Left colon (tissue), 2 donors: ENCODE measurements at places on chromosomes 7 and 10.

DNA sequence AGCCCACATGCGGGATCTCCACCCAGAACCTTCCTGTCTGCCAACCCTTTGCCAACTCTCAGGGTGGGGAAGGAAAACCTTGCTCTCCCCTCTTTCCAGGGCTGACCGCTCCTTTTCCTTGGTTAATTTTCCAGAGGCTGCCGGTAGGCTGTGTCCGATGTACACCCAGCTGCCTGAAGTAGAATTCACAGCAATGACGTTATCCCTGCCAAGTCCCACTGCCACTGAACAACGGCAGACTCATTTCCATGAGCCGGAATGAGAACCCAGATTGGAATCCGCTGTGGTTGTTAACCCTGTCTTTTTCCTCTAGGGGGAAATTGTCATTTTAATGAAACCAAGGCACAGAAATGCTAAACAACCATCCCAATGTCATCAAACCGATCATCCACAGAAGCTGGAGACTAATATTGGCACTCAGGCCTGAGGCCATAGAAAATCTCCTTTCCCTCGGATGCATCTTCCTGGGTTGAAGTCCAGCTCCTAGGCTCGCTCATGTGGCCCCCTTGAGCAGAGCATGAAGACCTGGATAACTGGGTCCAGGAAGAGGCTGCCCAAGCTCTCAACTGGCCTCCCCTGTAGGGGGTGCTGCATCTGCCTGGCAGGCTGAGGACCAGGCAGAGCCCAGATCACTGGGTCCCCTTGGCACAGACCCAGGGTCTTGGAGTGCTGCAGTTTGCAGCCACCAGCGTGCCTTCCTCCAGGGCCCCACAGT lies 30.4 kb downstream of the KLRG2 start:
- no peak for DNase-seq

DNA sequence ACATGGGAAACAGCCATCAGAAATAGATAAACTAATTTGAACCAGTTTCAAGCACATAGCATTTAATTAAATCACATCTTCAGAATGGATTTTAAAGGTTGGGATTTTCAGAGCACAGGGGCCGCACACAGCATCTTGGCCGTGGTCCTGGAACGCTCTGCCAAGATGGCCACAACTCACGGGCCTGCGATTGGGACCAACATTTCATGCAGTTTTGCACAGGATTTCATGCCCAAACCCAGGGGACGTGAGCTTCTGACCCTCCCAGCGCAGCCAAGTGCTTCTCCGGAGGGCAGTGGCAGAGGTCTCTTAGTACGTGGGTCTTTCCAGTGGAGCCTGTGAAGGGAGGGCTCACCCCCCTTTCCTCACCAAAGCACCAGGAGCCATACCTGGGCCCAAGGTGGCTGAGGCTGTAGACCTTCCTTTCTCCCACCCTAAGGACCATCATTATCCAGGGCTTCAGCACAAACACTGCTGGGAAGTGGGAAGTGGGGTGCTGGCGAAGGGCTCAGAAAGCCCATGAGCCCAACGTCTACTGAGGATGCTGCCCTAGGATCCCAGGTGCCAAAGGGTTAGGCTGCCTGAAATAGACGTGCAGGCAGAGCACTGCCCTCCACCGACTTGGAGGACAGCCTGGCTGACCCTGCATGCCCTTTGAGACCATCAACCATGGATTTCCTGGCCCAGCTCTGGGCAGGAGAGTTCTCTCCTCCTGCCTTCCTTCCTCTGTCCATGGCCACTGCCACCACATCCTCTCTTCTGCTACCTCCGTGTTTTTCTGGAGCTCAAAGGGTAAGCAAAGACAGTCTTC lies 611.2 kb upstream of the MGMT start:
- DNase-seq = no peak

GRCh38 chr7:116145245-116145852 lies 65.0 kb upstream of the TES start:
- DNase-seq = no peak

DNA sequence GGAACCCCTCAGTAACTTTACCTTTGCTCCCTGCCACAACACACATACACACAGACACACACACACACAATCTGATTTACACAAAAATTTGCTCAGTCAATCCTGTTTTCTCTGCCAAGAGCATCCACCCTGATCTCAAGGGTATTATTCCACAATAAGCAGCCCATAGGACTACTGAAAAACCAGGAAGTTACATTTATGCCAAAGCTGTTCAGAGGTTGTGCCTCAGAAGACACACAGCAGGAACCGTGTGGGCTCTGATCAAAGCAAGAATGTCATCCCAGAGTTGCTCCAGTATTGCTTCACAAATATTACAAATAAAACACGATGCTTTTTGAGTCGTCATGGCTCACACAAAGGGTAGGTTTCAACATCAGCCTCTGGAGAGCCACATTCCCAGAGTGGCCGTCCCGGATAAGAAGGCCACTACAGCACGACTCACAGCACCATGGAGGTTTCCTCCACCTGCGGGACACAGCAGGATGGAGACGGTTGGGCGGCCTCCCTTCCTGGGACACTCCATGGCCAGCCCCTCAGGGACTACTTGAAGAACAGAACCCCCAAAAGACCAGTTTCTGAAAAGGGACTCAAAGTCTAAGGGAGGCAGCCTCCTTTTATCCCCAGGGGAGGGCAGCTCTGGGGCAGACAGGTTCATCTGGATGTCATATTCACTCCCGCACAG lies 1.6 kb downstream of the AIFM2 start:
- no peak for DNase-seq

GRCh38 chr10:11035301-11035991 lies 17.8 kb downstream of the CELF2 start:
- DNase-seq = peak; percentile 51

DNA sequence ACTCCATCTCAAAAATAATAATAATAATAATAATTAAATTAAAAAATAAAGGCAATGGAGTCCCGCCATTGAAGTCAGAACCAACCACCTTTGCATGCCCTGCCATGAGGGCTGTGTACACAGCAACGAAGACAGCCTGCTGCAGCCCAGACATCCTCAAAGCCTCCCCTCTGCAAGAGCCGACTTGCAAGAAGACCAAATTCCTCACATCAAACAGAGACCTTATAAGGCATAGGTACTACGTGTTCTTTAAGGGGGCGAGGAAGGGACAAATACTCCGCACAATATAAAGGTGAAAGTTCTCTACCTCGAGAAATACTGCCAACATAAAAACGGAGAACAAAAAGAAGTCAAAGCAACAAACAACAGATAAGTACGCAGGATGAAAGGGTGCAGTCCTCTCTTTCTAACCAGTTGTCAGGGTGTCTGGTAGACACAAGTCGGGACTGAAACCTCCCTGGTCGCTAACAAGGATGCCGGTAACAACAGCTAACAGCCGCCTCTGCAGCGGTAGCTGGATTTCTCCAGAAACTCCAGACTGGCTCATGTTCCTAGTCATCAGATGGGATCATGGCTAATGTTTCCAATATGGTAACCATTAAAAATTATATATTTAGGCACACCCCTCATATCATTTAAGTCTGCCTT lies 23.6 kb downstream of the FGFR2 start:
- DNase-seq = no peak

DNA sequence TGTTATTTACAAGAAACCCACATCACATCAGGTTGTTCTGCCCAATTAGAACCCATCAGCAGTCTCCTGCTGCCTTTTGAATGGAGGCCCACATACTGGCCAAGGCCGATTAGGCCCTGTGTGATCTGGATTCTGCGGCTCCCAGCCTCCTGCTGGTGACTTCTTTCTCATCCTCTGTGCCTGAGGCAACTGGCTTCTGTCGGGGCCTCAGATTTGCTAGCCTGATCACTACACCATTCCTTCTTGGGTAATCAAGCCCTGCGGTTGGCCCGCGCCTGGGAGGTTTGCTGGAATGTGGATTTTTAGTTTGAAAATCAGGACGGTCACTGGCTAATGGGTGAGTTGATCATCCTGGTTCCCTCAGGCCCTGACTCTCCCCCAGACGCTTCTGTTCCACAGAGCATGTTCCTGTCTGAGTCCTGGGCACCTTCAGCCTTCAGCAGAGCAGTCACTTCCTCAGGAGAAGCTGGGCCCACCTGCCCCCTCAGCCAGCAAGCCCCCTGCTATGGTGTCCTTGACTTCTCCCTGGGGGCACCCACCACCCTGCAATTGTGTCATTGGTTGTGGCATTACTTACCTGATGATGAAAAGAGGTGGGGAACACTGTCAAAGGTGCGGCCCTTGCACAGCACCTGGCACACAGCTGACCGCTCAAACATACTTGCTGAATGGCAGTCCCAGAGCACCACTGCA lies 207.6 kb downstream of the PHTF2 start:
- no peak for DNase-seq

DNA sequence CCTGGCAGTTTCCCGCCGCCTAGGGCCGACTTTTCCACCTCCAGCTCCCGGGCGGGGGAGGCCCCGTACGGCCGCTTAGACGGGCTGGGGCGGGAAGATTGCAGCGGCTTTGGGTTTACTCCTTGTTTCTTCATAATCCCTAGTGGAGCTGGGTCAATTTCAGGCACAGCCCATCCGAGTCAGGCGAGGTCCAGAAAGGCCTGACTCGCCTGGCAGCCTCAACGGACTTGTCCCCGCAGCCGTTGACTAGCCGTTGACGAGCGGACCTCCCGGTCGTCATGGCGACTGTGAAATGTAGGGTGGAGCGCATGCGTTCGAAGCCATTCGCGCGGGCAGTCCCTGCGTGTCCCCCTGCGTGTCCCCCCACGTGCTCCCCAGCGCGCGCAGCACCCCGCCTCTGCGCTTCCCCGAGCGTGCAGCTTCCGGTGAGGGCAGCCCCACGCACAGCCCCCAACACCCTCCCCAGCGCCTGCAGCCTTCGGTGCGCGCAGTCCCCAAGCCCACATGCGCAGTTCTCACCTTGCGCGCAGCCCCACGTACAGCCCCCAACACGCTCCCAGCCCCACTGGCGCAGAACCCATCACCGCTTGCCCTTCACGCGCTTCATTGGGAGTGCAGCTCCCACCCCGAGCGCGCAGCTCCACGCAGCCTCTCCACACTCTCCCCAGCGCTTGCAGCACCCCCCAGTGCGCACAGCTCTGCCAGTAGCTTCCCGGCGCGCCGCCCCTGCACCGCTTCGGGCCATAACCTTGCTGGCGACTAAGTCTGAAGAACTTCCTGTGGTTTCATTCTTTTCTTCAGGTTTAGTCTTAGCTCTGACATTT lies 67.8 kb downstream of the TBX20 start:
- peak; percentile 23 for DNase-seq

DNA sequence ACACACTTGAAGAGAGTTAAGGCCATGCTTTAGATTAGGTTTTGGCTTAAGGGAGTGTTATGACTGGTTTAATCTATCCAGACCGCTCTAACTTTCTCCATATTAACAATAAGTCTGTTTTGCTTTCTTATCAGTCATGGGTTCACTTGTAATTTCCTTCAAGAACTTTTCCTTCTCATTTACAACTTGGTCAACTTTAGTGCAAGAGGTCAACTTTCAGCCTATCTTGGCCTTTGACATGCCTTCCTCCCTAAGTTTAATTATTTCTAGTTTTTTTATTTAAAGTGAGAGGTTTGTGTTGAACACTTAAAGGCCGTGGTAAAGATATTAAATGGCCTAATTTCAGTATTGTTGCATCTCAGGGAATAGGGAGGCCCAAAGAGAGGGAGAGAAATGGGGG lies 75.6 kb downstream of the MKLN1 start:
- DNase-seq = no peak

GRCh38 chr7:80635998-80636397 lies 2.4 kb upstream of the CD36 start:
- no peak for DNase-seq

- DNase-seq = no peak
These were observed 72.0 kb upstream of the CALCR start for GRCh38 chr7:93646538-93646937.

GRCh38 chr7:16494551-16494950 lies 29.0 kb upstream of the SOSTDC1 start:
- DNase-seq = no peak

DNA sequence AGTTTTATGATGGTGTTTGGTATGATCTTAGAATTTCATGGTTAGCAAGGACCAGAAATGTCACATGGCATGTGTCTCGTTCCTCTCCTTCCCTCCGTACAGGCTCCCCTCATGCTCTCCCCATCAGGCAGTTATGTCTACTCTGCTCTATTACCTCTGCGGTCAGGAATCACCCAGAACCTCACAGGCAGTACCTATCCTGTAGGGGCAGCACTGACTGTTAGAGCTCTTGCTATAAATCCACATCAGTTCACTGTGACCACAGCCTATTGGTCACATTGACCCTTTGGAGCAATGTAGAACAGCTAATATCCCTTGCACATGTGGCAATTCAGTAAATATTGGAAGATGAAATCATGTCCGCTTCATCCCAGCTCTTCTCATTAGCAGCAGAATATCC lies 151.8 kb downstream of the WNT2 start:
- no peak for DNase-seq

GRCh38 chr7:12594122-12594897 lies 23.8 kb downstream of the SCIN start:
- no peak for DNase-seq

GRCh38 chr7:115299397-115300037 lies 377.6 kb downstream of the MDFIC start:
- no peak for DNase-seq

DNA sequence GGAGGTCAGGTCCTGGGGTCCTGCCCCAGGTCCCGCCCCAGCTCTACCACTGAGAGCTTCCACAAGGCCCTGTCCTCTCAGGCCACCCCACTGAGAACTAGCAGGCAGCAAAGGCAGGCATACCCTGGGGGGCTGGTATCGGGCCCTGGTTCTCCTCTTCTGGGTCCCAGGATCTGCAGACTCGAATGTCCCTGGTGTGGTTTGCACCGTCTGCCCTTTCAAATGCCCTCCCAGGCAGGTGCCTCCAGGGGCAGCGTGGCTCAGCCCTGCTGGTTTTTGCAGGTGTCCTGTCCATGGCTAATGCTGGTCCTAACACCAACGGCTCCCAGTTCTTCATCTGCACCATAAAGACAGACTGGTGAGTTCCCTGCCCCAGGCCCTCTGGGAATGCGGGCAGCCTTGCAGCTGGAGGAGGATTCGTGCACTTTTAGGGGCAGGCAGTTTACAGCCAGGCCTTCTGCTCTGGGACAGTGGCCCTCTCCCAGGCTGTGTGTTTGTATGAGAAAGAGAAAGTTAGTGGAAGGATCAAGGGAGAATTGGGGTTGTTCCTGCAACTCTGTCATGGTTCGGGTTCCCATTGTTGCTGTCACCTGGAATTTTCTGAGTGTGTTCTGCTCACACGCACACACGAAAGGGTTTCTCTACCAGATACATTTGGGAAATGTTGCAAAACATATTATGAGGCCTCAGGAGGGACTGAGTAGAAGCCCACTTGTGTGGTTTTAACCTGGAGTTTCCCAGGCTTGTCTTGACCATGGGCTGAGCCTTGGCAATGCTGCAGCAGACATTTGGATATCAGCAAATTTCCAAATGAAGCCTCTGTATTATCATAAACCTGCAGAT lies 5.0 kb downstream of the PPIF start:
- DNase-seq = no peak

- no peak for DNase-seq
These were observed 89.7 kb downstream of the AMPH start for GRCh38 chr7:38541440-38541839.

DNA sequence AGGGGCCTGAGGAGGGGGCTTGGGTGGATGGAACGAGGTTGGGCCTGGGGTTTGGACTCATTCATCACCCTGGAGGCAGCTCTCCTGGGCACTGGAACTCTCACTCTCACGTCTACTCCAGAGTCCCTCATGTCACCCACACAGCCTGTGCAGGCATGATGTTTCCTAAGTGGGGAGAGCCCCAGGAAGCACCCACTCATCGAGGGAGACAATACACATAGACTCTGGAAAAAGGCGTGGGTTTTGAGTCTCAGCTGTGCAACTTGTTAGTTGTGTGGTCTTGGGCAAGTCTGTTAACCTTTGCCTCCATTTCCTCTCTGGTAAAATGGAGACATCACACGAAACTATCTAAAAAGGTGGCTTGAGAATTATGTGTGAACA lies 25.9 kb upstream of the RBM20 start:
- no peak for DNase-seq

- no peak for DNase-seq
These were observed 90.6 kb downstream of the CUL2 start for GRCh38 chr10:34999532-34999931.
